ENCODE measurements at places on chromosomes 6 and 20.

GRCh38 chr20:32333988-32334885 lies 23.9 kb upstream of the ASXL1 start:
- peak; percentile 58 for DNase-seq

- no peak for DNase-seq
These were observed 47.6 kb upstream of the MYL9 start for GRCh38 chr20:36493801-36494114.

DNA sequence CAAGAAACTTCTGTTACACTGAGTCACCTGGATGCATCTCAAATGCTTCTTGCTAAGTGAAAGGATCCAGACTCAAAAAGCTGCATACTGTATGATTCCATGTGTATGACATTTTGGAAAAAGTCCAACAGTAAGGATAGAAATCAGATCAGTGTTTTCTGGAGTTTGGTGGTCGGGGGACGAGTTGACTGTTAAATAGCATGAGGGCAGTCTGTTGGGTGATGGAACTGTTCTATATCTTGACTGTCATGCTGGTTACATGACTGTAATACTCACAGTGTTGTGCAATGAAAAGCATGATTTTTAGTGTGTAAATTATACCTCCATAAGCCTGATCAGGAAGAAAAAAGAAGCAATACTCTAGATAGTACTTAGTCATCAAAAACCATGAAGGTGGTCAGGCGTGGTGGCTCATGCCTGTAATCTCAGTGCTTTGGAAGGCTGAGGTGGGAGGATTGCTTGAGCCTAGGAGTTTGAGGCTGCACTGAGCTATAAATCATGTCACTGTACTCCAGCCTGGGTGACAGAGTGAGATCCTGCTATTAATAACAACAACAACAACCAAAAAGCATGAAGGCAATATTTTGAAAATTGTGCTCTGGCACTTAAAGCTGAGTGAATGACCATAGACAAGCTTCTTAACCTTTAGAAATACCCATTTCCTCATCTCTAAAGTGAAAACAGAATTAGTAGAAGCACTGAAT lies 30.5 kb upstream of the SASH1 start:
- DNase-seq, result no peak

DNA sequence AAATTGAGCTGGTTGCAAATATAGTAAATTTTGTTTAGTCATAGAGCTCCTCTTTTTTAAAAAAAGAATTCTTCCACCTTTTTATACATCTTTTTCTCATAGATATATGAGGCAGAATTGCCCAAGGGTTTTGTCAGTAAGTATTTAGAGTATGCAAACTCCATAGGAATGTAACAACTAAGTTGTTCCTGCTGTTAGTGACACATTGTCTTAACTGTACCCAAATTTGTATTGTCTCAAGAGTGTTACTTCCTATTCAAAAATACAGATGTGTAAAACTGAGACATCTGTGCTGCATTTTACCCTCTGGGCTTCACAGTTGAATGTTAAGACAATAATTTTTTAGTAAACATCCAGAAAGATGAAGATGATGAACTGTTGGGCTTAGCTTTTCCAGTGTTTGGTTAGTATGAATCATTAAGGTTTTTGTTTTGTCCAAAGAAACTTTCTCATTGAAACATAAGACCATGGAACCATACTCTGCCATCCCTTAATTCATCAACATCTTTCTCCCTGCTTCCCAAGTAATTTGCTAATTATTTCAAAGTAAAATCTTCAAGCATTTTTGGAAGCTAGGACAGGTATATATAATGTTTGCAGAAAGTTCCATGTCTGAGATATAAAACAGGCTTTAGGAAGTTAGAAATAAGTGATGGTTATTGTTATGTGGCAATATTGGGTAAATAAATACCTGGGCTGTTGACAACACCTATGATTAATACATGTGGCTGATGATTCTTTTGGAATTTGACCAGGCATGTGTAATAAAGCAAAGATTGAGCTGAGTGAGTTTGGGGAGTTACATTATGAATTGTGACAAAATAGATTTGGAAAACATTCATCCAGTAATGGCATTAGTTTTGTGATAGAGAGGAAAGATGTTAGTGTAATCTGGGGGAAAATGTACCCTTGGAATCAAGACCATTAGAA lies 11.2 kb downstream of the OGFRL1 start:
- no peak for DNase-seq

DNA sequence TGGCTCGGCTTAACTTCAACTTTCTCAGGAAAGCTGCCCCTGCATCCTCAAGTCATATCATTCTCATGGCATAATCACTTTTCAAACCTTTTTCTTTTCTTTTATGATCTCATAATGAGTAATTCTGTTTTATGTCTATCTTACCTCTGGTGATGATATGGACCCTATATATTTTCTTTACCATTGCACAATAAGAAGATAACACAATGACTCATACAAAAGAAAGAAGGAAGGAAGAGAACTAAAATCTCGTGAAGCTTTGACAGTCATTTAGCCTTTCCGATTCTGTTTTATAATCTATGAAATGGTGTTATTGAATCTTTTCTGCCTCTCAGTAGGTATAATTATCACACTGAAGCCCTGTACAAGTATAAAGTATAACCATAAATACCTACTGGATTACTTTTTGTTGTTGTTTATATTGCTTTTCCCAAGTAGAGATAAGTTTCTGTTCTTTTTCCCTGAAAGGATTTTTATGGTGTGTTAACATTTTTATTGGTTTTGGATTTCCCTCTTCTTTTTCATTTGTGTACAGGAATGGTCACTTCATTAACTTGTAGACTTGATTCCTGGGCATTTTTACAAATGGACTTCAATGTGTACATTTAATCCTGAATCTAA lies 300.9 kb downstream of the LAMA2 start:
- DNase-seq, result no peak

- no peak for DNase-seq
These were observed 428.4 kb upstream of the MARCKS start for GRCh38 chr6:113428702-113429101.

DNA sequence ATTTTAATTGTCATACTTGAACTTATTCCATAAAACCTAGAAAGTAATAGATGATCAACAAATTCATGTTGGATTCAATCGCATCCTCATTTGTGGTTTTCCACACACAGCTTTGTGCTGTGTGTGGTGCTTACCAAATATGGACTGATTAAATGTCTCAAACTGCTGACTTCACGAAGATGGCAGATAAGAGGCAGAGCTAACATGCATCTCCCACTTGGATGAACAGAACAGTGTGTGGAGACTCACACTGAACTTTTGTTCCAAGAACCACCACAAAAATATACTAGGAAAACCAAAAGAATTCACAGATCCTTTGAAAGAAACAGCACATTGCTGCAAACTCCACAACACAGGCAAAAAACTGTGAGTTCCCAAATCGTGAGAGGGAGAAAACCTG lies 603.7 kb downstream of the TENT5A start:
- no peak for DNase-seq

DNA sequence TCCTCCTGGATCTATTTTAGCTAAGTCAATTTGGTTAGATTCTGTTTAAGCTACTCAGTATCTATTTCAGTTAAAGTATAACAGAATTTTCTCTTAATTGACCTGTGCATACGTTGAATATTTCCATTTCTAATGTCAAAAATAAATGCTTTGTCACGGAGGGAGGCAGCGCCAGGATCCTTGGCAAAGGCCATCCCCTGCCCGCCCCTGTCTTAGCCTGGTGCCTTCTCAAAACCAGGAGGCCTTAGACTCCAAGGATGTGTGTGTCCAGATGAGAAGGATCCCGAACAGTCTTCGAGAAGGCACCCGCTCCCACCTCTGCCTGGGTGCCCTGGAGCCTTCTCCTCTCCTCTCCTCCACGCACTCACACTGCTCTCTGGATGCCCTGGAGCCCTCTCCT lies 22.4 kb downstream of the TCFL5 start:
- no peak for DNase-seq

DNA sequence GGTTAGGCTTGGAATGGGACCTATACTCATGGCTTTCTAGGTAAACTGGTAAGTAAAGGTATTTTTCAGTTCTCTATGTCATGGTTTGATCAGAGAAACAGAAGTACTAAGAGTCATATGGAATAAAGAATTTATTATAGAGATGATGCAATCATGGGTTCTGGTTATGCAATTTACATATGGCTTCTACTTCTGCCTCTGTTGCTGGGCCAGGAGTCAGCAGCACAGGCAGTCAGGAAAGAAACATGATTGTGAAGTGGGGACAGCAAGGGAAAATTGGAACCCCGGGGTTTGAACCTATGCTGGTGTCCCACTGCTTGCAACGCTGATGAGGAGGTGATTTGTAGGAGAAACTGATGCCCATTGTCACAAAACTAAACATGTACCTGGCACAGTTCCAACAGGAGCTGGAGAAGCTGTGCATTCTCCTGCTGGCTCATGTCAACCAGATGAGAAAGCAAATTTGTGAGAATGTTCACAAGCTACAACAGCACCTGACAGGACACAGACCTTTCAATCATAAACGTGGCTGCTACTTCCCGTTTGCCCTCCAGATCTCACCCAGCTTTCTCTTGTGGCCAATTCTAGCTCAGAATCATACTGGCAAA lies 887.1 kb downstream of the TFAP2A start:
- DNase-seq, result no peak

DNA sequence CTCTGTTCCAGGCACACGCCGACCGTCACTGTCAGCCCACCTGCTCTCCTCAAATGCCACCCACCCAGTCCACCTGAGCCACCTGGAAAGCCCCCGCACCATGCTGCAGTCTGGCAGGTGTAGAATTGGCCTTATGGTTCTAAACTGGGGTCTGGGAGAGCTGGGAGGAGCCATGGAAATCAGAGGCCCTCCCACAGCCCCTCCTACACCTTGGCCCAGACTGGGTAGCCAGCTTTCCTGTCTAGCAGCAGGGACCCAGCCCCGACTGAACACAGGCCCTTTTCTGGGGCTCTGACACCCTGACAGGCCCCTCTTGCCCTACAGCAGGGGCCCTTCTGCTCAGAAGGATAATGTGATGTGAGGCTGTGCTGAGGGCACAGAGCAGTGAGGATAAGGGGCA lies 31.1 kb downstream of the LRFN2 start:
- DNase-seq, result no peak

DNA sequence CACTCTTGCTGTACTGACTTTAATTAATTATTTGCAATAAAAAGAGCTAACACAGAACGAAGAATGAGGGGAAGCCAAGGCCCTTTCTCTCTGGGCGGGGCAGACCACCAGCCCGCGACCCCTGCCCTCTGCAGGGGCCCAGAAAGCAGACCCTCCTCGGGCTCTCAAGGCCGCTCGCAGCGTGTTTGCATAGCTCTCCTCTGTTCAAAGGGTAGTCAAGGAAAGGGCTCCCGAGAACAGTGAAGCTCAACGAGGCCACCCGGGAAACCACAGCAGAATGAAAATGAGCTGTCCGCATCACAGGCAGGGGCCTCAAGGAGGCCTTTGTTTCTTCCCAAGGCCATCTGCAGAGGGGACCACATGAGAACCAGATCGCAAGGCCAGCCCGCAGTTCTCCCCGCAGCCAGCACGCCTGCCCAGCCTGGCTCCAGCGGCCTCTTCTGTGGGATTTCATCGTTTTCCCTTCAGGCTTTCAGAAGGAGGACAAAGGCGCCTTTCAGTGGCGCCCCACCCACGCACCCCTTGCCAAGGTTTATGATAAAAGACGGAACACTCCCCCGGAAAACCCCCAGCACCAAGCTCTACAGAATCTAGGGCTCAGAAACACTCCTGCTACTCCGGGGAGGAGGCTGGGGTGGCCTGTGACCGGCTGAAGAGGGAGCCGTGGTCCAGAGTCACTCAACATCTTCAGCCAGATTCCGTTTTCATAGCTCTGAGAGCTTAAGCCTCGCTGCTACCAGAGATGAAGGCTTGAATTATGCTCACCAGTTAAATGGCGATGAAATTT lies 25.3 kb downstream of the ACSS1 start:
- no peak for DNase-seq

DNA sequence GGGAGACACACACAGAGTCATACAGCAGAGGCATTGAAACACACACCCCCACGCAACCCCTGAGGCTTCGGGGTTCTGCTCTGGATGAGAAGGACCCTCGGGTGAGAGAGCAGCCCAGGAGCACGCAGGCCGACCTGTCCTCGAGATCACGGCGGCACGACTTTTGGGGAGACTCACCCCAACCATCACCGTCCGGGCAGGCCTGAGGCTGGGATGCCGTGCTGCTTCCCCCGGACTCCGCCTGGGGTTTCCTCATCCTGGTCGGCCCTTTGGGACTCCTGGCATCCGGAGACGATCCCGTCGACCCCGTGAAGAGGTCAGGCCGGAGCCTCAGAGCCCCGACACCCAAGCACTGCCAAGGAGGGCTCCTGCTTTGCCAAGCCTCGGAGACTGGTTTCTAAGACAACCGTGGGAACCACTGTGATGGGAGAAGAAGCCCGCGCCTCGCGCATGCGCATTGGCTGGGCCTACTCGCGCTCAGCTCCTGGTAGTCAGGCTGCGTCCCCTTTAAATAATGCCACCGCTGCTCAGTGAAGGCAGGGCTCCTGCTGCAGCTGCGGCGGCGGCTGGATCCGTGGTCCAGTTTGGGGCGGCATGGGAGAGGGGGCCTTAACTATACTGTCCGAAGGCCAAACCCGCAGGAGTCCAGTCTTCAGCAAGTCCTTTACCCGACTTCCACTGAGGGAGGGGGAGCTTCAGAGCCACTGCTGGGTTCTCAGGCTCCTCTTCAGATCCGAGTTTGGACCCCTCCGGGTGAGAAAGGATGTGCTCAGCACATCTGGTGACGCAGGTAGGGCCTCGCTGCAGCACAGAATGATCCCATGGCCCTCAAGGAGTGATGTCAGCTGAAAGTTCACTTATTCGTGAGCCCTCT lies 171.4 kb upstream of the ZNF337 start:
- DNase-seq, result peak; percentile 70

- DNase-seq, result peak; percentile 11
These were observed 349.2 kb downstream of the MAFB start for GRCh38 chr20:40339661-40340449.

GRCh38 chr6:99282479-99283062 lies 66.9 kb downstream of the FAXC start:
- no peak for DNase-seq

- DNase-seq, result peak; percentile 14
These were observed 5.2 kb downstream of the SLC35D3 start for GRCh38 chr6:136927292-136927691.

GRCh38 chr6:69795469-69796072 lies 1.2 kb downstream of the LMBRD1 start:
- DNase-seq, result no peak

DNA sequence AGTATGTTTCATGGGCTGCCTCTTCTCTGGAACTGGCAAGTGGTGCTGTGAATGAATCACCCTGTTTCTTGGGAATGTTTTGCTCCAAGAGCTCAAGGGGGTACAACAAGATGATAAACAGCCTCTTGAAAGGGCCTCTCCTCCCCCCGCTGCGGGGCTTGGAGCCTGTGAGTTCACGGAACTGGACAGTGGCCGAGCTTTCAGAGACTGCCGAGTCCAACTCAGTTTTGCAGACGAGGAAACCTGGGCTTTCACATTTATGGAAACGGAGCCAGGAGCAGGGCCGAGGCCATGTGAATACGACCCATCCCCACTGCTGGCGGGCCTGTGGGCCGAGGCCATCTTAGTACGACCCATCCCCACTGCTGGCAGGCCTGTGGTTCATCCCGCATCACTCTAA lies 18.2 kb upstream of the SRC start:
- DNase-seq, result no peak

DNA sequence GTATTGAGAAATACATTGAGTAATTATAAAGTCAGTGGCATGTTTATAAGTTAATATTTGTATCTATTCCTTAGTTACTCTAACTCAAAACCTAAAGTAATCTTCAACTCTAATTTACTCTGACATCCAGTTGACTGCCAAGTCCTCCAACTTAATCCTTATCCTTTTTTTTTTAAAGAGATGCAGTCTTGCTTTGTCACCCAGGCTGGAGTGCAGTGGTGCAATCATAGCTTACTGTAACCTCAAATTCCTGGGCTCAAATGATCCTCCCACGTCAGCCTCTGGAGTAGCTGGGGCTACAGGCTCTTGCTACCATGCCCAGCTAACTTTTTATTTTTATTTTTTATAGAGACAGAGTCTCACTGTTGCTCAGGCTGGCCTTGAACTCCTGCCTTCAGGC lies 24.4 kb downstream of the PTPN1 start:
- no peak for DNase-seq
